ENCODE measurements at places on chromosomes 3 and 15.

DNA sequence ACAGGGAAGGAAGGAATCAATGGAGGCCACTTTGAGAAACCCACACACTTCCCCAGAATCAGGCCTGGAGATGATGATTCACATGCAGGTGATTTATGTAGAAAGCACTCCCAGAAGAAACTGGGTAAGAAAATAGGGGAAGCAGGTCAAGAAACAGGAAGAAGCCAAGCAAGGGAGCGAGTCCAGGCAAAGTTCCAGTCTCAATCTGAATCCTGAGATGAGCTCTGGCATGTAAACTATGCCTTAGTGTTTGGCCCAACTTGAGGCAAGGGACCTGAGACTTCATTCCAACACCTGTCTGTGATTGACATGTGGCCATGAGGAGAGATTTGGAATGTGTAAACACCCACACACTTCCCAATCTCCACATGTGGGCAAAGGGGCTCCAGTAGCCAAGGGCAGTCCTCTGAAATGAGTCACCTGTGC lies 61.6 kb upstream of the CTNNB1 start:
- no peak for DNase-seq

DNA sequence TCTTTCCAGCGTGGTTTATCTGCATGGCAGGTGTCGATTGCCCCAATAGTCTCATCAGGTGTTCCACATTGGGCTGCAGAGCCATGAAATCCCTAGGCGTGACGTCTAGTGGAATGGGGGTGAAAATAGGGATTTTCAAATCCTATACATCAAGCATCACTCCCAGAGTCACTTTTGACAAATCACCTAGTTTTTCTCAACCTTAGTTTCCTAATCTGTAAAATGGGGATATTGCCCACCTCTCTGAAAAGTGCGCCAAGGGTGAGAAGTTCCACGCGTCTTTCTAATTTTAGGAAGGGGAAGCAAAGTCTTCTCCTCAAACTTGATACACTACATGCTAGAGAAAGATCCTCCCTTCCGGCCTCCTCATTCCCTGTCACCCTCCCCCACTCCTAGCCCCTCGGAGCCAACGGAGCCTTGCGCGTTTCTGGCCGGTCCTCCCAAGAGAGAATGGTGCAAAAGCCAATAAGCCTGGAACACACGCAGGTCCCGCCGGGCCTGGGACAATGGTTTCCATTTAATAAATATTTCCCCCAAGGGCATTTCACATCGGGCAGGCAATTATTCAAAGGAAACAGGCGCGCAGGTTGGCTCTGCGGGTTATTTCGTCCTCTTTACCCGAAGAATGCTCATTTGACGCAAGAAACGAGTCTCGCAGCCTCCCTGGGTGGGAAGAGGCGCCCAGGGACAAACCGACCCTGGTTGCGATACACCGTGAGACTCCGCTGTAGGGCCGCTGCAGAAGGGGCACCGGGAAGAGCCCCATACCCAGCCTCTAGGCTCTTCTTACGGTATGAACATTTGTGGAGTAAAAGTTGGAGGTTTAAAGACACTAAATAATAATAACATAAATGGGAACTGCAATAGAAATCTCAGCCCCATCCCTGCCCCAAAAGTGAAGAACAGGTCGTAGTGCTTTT lies 1.2 kb upstream of the SOX14 start:
- DNase-seq: no peak

GRCh38 chr15:41546851-41547786 lies 3.1 kb upstream of the RPAP1 start:
- no peak for DNase-seq

- DNase-seq: no peak
Observed at GRCh38 chr3:7166460-7166859, 305.5 kb downstream of the GRM7 start.

DNA sequence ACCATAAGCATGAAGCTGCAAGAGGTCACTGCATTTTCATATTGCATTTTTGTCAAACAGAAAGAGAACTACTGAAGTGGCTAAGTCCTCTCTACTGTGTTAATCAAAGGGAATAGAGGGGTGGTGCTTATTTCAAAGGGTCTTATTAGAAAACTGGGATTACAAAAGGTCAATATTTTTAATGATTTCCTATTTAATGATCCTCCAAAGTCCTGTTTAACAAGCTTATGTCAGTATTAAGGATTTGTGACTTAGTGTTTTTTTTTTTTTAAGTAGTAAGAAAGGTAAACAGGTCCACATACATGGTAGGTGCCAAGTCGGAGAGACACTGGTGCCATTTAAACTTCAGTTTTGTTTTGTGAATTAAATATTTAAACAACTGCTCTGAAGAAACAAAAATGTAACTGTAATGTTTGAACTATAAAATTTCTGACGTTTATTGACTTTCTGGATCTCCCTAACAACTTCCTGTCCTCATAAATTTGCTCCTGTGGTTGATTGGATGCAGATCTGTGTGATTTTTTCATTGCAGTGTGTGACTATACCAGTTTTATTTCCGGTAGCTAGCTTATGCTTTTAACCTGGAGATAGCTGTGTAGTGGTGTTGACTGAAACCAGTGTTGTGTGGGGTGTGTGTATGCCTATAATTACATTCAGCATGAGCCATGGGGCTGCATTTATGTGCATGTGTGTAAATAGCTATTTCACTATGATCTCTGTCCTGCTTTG lies 8.6 kb upstream of the CACNA1D start:
- no peak for DNase-seq

DNA sequence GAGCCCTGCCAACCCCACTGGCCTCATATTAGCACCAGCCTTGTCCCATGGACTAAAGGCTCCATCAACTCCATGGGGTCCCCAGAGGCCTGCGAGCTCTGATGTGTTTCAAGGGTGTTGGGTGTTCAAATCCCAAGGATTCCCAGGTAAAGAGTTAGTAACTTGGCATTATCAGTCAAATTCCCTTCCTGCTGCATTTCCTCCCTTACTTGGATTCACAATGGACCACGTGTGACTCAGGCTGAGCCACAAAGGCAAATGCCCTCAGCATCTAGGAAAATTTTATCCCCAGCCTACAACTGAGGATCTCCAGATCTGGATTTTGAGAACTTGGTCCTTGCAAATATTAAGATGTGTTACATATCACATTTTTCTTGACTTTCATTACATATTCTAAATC lies 58.8 kb downstream of the GADL1 start:
- no peak for DNase-seq

- DNase-seq: no peak
Observed at GRCh38 chr3:45751537-45752242, 44.6 kb downstream of the SLC6A20 start.

DNA sequence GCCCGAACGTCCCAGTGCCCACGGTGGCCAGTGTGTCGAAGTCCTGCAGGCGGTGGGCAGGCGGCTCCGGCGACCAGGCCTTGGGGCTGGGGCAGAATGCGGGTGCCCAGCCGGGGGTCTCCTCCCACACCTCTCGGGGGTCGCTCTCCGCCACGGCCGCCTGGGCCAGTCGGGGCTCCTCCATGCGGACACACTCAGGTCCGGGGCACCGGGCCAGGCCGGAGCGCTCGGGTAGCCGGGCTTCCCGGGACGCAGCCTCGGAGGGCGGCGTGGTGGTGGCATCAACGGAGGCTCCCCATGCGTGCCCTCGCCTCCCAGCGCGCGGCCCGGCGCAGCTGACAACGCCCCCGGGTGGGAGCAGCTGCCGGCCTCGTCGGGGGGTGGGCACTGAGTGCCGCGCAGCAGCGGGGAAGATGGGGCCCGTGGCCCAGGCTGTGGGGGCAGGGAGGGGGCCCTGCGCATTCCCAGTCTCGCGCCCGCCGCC lies 30.1 kb upstream of the CERS3 start:
- no peak for DNase-seq

GRCh38 chr3:151067158-151067557 lies 18.3 kb upstream of the MED12L start:
- DNase-seq: no peak

- no peak for DNase-seq
Observed at GRCh38 chr15:90401495-90401894, 13.5 kb downstream of the IQGAP1 start.

All from activated naive CD8-positive, alpha-beta T cell treated with anti-CD3 and anti-CD28 coated beads, Interleukin-2, amount 50 U/mL, for 16 hours (primary cell).